ENCODE measurements at places on chromosomes 13 and 19.

DNA sequence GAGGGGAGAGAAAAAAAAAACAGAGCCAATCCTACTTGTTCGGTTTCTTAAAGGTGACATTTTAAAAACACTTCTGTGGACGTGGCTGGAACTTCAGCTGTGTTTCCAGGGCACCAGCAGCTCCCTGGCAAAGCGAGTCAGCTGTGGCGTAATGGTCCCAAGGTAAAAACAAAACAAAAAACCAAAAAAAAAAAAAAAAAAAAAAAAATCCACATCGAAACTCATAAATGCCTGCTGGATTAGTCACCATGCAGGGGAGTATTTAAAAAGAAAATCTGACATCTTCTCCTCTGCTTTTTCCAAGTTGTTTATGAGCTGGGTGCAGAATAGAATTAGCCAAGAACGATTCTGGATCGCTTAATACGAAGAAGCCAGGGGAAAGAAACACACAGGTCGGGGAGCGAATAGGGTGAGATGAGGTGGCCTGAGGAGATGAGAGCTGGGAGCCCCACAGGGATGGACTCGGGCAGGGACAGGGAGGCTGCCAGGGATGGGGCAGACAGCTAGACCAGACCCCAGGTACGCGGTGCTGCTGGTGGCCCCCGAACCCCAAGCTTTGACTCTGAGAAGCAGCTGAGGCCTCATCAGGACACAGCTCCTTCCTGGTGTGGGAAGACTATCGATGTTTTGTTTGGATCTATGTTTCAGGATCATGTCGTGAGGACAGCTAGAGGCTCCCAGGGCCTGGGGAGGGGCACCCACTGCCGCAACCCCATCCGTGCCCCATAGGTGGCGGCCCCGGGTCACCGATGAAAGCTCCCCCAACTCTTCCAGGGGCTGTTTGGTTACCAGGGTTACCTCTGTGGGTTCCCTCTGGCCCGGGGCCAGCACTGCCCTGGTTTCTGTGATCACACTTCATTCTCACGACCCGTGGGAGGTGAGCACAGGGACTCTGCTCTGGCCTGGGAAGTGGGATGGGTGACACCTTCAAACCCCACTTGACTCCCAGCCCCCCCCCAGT, 3.1 kb upstream of the CTXN1 start:
- DNase-seq, result peak; percentile 47

- no peak for DNase-seq
Observed at GRCh38 chr19:53112286-53112685, 9.1 kb upstream of the ZNF160 start.

DNA sequence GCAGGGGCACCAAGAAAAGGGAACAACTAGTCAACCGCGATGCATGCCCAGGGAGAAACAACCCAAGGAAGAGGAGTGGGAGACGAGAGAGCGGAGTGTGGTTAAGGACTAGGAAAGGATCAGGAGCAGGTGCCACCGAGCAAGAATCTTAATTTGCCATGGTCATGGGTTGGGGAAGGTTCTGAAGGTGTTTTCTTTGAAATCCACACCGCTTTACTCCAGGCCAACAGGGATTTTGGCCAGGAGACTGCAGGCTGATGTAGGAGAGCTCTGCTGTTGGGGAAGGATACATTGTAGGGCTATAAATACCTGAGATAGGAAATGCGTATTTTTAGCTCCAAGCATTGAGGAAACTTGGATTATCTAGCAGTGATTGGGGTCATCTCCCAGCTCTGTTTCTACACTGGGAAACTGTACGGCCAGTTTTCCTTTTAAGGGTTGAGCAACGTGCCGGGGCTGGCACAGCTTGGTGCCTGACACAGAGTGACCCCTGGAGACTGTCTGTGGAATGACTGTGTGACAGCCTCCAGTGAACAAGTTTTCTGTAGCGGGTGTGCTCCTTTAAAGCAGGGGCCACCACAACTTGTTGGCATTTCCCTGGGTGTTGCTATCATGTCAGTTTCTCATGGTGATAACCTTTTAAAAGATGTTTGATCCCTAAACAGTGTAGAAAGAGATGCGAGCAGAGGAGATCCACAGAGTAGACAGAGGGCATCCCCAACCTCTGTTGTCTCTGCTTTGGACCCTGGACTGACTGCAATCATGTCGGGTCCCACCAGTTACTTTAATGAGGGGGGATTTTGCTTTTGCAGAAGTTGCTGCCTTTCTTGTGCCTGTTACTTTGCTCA, 34.3 kb downstream of the ZNF536 start:
- no peak for DNase-seq

GRCh38 chr19:52724701-52725514, 9.9 kb downstream of the ZNF611 start:
- DNase-seq, result no peak

DNA sequence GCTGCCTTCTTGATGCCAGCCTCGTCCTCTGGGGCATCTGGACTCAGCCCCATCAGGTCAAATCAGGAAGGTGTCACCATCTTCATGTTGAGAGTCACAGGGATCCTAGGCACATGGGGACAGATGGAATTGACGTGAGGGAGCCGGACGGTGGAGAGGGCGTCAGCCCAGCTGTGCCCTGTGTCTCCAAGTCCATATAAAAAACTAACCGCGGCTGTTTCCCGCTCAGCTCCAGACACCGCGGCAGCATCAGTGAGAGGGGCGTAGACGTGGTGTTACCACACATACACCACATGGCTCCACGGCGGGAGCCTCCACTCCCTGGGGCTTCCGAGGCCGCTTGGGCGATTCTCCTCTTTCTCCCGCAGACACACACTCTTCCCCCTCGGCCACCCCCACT, 5.6 kb upstream of the PRR36 start:
- no peak for DNase-seq

DNA sequence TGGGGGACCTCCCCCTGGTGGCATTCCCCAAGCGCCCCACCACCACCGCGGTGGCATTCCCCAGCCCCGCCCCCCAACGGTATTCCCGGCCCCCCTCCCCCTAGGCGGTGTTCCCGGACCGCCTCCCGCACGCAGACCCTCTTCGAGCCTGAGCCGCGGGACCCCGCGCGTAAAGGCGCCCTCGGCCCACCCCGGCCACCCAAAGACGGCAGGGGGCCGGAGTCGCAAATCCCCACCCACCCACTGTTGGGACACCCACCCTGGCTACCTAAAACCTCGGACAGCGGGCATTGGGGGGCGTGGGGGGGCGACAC, 22.4 kb downstream of the OLFM2 start:
- DNase-seq, result no peak

- peak; percentile 52 for DNase-seq
Observed at GRCh38 chr19:10836479-10837330, 693 bp upstream of the TMED1 start.

DNA sequence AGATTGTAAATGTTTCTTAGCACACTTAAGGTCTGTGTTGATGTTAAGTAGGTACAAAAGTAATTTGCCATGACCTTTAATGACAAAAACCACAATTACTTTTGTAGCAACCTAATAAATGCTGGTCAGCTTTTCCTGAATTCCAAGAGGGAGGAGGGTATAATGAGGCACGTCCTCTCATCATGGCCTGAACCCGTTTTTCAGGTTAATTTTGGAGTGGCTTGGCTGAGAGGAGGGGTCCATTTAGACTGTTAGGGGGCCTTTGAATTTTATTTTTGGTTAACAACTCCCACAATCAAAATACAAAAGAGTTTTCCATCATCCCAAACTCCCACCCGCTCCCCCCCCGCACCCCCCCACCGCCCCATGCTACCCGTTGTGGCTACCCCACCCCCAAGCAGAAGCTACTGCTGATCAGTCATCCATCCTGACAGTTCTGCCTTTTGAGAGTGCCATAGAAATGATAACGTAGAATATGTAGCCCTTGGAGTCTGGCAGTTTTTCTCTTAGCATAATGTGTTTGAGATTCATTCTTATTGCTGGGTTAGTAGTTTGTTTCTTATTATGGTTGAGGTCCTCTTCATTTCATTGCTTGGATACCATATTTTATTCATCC, 14.4 kb upstream of the PLEKHF1 start:
- no peak for DNase-seq

DNA sequence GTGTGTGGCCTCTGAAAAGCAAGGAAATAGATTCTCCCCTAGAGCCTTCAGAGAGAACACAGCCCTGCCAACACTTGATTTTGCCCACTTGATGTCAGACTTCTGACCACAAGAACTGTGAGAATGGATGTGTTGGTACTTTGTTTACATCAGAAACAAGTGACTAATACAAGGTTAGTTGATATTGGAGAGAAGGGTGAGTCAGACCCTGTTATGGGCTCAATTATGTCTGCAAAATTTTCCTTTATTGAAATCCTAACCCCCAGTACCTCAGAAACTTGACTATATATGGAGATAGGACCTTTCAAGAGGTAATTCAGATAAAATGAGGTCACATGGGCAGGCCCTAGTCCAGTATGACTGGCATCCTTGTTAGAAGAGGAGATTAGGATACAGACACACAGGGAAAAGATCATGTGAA, 226.7 kb downstream of the RFC3 start:
- no peak for DNase-seq

- no peak for DNase-seq
Observed at GRCh38 chr13:50484472-50485113, 358.9 kb downstream of the DLEU7 start.

- DNase-seq, result no peak
Observed at GRCh38 chr19:1421958-1422305, 14.5 kb downstream of the DAZAP1 start.

- no peak for DNase-seq
Observed at GRCh38 chr13:72820156-72820897, 38.4 kb downstream of the PIBF1 start.

DNA sequence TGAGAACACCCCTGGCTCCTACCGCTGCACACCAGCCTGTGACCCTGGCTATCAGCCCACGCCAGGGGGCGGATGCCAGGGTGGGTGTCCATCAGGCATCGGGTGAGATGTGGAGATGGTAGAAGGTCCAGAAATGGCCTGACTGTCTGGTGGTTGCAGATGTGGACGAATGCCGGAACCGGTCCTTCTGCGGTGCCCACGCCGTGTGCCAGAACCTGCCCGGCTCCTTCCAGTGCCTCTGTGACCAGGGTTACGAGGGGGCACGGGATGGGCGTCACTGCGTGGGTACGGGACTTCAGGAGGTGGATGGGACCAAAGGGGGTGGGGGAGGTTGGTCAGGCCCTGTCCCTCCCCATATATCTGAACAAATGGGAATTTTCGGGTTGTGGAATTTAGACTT, 15.8 kb downstream of the LTBP4 start:
- DNase-seq, result no peak

DNA sequence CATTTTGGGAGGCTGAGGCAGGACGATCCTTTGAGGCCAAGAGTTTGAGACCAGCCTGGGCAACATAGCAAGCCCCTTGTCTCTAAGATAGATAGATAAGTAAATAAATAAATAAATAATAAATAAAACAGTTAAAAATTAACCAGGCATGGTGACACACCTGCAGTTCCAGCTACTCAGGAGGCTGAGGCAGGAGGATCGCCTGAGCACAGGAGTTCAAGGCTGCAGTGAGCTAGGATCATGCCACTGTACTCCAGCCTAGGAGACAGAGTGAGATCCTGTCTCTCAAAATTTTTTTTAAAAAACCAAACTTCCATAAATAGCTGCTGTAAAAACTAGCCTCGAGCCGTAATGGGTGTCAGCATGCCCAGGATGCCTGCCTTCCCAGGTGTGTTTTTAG, 14.4 kb upstream of the NAXD start:
- DNase-seq, result no peak

- DNase-seq, result no peak
Observed at GRCh38 chr13:34025746-34026145, 207.8 kb downstream of the RFC3 start.

- no peak for DNase-seq
Observed at GRCh38 chr13:51728972-51729371, 75.0 kb downstream of the DHRS12 start.

DNA sequence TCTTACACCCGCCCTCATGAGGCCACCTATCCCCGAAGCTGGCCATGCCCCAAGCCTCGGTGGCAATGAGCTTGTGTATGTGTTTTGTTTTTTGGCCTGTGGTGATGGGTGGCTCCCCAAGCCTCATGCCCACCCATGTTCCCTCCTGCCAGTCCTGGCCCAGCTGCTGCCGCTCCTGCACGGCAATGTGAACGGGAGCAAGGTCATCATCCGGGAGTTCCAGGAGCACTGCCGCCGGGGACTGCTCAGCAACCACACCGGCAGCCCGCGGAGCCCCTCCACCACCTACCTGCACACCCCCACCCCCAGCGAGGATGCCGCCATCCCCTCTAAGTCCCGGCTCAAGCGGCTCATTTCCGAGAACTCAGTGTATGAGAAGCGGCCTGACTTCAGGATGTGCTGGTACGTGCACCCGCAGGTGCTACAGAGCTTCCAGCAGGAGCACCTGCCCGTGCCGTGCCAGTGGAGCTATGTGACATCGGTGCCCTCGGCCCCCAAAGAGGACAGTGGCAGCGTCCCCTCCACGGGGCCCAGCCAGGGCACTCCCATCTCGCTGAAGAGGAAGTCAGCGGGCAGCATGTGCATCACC, 24.6 kb downstream of the UBXN6 start:
- no peak for DNase-seq

DNA sequence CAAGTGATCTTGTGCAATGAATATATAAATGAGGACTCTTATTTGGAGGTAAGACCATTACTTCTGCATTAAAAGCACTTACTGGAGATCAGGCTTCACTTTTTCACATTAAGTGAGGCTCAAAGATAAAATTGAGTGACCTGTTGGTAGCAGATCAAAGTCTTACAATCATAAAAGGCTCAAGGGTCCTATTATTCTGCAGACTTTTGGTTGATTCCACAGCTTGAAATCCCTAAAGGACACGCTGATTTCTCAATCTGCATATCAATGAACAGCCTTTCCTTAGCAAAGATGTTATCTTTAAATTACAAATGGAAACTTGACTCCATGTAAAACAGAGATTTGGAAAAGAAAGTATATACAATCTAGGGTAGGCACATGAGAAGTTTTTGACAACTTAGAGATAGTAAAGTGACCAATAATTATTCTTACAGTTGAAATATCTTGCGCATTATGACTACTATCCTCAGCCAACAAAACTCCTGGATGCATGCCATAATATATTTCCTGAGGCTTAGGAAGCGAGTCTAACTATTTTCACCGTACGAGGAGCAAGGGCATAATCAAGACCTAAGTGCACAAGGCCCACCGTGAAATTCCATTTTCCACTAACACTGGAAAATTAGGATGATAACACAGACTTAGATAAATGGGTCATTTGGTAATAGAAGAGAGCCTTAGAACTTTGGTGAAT, 640.7 kb downstream of the LIG4 start:
- DNase-seq, result no peak

DNA sequence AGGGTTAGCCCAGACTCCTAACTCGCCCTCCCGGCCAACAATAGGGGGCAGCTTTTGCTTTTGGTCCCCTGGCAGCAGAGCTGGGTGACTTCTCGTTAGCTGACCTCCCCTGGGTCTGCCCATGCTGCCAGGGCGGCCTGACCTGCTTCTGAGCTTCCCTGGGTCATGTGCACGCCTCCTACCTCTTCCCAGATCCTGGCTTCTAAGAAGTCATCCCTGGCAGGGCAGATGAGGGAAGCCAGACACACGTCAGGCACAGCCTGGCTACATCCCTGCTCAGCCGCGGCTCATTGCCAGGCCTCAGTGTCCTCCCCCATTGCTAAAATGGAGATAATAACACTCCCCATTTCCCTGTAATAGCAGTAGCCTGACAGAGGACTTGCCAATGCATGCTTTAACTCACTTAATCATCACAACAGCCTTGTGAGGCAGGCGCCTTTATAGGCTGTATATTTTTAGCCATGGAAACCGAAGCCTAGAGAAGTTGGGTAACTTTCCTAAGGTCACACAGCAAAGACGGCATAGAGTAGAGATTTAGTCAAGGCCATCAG, 2.1 kb downstream of the KCNK6 start:
- DNase-seq, result no peak

Data from T-helper 1 cell (primary cell).